ENCODE measurements at places on chromosomes 7 and 10.

- no peak for DNase-seq
These were observed 47.8 kb downstream of the MGMT start for GRCh38 chr10:129514568-129515451.

GRCh38 chr10:62437696-62438095, 63.5 kb downstream of the ZNF365 start:
- DNase-seq = peak; percentile 54

- DNase-seq = no peak
These were observed 31.5 kb downstream of the CHCHD3 start for GRCh38 chr7:133050200-133050995.

GRCh38 chr7:66282591-66282935, 77.4 kb downstream of the TPST1 start:
- DNase-seq = no peak

GRCh38 chr10:23094786-23095403, 484 bp upstream of the MSRB2 start:
- DNase-seq = no peak

- no peak for DNase-seq
These were observed 78.4 kb downstream of the NXPH1 start for GRCh38 chr7:8511855-8512254.

DNA sequence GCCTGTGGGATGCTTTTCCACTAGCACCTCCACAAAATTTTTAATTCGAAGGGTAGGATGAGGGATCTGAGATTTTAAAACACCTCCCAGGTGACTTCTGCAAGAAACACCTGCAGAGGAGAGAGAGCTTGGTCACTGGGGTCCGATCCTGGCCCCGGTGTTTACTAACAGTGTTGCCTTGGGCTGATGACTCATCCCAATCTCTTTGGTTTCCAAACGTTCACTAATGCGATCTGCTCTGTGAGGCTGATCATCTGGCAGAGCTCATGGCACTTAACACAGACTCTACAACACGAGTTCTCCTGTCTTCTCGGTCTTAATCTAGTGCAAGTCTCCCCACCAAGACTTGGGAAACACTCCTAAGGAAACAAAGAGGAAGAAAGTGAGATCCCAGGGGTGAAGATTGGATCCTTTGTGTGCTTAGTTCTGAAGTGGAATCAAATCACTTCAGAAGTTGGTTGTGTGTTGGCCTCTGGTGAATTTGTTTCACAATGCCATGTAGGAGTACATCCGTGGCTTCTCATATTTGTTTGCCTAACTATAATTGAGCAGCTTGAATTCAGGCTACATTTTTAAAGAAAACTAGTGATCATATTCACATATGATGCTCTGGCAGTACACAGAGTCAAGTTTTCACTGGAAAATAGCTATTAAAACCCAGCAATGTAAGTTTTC, 407.9 kb downstream of the NRG3 start:
- no peak for DNase-seq

DNA sequence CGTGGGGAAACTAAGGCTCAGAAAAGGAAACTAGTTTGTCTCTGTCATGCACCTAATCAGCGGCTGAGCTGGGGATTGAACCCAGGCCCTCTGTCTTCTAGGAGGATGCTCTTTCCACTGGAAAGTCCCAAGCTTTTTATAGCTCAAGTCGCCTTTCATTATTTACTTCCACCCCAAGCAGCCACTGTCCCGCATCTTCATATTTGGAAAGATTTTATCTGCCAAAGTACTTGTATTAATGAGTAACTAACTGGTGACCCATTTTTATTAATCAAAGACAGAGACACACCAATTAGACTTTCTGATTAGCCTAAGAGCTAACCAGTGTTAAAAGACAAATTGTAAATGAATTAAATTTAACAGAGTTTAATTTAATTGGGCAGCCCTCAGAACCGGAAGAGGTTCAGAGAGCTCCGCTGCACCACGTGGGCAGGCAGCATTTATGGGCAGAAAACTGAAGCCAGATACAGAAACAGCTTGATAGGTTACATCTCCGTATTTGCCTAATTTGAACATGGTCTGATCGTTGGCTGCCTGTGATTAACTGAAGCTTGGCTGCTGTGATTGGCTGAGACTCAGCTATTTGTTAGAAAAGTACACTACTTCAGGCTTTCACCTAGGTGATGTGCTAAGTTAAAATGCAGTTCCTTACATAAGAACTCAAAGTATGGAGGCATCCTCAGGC, 78.5 kb upstream of the PDCD4 start:
- DNase-seq = no peak

- DNase-seq = no peak
These were observed 23.8 kb upstream of the LARP4B start for GRCh38 chr10:955127-955819.

DNA sequence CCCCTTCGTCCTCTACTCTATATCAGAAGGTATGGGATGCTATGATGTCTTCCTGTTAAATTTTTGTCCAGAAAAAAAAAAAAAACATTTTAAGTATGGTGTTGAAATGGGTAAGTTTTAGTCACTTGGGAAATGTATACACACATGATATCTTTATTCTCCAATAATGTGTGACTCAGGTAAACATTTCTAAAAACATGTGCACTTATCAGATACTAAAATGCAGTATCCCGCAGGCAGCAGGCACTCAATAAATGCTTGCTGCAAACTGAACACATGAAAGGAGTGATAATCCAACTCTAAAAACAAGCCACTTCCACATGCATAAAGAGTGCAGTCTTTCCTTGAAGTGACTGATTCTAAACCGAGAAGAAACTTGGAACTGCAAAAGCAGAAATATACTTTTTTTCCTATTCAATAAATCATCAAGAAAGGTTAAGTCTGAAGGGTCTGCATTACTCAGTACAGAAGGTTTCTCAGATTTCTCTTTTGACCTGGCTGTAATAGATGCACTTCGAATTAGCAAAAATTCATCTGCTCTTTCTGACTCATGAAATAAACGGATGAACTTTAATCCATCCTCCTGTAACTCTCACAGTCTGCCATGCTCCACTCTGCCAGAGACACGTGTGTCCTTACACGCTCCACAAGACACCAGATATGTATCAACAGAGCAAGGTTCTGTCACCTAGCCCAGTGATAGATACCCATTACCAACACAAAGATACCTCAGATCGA, 84.0 kb downstream of the HIPK2 start:
- DNase-seq = no peak

DNA sequence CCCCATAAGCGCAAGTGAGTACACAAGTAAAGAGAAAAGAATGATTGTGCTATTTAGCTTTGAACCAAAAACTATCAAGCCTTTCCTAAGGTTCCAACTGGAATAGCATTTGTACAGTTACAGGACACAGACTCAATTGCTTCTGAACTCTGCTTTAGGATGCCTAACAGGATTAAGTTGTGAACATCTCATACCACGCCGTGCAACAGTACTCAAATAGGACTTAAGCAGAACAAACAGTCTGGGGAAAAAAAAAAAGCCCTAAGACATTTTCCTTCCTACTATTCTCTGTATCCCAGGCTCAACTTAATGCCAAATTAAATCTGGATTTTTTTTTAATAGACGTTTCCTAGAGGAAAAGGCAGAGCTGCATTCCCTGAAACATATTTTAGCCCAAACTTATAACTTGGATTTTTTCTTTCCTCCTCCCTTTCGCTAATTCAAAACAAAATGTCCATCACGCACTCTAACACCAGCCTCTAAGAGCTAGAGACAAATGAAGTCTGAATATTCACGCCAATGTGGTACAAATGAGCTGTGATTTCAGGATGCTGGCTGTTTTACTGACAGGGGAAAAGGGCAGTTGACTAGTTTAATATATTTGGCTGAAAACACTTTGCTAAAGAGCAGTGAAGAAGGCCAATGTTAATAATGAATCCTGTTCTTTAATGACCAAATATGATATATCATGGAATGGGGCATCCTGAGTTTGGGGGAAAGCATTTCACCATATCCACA, 68.6 kb downstream of the CALD1 start:
- no peak for DNase-seq

DNA sequence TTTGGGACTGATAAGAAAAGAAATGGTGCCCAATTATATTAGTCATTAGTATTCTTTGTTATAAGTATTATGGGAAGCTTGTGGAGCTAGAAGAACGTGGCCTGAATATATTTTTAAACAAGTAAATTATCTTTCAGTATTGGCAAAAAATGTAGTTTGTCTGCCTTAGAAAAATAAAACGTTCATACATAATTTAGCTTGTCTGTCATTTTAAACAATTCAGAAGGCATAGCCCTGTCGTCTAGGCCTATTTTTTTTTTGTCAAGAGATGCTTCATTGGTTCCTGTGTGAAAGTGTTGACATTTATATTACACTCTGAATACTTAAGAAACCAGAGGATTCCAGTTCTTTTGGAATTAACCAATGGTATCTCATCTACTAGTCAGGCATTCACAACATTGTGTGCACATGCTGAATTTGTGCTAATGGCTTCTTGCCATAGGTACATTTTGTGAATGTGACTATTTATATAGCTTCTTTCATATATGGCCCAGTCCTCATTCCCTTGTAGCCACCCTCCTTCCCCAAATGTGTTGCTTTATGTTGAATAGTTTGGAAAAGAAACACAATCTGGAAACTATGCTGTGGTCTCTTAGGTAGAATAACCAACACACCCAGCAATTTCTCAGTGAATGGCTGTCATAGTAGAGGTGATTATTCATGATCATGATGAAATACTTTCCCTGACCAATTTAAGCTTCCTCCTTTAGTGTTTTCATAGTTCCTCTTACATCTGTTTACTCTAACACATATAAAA, 435.8 kb downstream of the EXOC4 start:
- no peak for DNase-seq

- no peak for DNase-seq
These were observed 399.0 kb downstream of the HGF start for GRCh38 chr7:81370822-81371221.

DNA sequence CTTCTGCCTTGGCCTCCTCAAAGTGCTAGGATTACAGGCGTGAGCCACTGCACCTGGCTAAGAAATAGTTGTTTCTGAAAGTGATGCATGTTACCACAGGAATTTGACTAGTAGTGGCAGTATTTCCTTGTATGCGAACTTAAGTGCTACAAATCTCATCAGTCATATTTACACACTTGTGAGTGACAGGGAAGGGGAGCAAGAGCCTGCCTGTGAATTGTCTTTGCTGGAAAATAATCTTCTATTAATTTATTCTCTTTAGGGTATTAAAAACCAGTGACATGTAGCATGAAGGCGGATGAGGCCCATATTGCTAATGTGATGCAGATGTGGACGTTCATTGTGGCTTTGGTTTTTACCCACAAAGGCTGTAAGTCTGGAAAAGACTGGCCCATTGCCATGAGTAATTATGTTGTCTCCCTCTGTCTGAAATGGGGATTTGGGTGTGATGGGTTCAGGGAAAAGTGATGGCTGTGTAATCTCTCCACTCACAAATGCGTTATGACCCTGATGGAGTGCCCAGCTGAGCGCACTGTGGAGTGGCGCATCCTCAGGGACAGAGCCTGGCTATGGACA, 97.6 kb downstream of the CCNY start:
- DNase-seq = peak; percentile 20

- no peak for DNase-seq
These were observed 31.1 kb downstream of the SKIDA1 start for GRCh38 chr10:21494191-21495001.

DNA sequence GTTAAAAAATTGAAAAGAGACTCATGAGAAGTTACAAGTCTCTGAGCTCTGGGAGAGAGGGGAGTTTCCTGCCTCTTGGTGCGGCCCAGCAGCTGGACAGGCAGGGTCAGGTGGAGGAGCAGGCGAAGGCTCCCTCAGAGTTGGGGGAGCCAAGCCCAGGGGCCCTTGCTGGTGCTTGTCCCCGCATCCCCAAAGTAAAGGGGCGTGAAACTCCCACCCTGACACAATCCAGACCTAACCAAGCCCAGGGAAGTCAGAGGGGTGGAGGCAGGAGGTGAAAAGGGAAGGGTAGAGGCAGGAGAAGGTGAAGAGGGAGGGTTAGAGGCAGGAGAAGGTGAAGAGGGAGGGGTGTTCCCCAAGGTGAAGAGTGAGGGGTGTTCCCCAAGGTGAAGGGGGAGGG, 322.8 kb downstream of the GLRX3 start:
- DNase-seq = no peak

- DNase-seq = no peak
These were observed 36.5 kb downstream of the NRBF2 start for GRCh38 chr10:63169624-63170023.

- DNase-seq = no peak
These were observed 73.1 kb downstream of the CYP51A1 start for GRCh38 chr7:92061154-92061553.

DNA sequence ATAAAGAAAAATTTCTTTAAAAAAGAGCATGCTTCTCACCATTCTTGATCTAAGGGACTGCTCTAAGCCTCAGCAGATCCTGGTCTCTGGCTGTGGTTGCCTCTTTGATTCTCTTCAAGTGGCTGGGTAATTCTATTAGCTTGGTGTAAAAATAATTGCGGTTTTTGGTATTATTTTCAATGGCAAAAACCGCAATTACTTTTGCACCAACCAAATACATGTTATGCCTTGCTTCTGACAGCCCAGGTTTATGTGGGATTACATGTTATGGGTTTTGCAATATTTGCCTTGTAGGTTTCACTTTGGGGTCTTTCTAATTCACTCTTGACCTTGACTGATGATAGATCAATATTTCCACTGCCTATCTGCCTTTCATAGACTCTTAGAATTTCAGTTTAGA, 20.0 kb upstream of the CREB5 start:
- no peak for DNase-seq

DNA sequence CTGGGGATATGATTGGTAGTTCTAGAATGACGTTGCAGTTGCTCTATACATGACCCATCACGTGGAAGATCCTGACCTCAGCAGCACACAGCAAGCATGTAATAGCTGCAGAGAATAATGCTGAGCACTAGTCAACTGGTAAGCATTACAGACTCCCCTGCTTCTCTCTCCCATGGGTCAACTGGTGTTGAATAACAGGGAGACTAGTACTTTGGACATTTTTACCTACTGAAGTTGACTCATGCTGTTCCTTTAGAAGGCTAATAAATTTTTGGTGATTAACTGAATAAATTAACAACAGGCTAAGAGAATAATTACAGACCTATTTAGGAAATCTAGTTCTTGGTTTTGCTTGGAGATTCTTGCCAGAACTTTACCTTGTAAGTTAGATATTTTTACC, 234.1 kb downstream of the AUTS2 start:
- DNase-seq = no peak

GRCh38 chr10:3886191-3886590, 101.2 kb upstream of the KLF6 start:
- DNase-seq = no peak

DNA sequence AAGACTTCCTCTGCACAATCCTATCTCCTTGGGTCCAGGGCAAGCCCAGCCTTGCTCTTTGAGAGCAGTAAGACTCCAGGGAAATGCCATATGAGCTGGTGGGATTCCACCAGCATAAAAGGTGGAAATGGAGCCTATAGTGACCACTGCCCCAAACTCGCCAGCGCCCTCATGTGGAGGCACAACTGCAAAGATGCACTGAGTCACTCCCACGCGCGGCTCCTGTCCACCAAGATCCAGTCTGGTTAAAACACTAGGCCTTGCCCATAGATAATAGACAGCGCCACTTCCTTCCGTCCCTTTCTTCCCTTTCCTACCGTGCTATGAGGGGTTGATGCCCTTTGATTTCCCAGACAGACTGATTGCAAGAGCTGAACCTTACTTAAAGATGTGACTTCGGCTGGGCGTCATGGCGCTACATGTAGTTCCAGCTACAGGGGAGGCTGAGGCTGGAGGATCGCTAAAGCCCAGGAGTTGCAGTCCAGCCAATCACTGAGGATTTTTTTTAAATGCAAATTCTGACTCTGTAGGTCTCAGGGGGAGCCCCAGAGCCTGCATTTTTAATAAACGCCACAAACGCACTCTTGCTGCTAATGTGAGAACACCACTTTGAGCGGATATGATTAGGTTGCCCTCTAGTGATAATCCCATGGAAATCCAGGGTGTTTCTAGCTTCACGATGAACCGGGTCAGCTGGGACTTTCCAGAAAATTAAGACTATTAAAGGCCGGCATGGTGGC, 136.5 kb downstream of the EPC1 start:
- DNase-seq = no peak

All from amniotic stem cell (primary cell).